KG1 (cell line): ENCODE measurements at places on chromosomes 2 and 18.

DNA sequence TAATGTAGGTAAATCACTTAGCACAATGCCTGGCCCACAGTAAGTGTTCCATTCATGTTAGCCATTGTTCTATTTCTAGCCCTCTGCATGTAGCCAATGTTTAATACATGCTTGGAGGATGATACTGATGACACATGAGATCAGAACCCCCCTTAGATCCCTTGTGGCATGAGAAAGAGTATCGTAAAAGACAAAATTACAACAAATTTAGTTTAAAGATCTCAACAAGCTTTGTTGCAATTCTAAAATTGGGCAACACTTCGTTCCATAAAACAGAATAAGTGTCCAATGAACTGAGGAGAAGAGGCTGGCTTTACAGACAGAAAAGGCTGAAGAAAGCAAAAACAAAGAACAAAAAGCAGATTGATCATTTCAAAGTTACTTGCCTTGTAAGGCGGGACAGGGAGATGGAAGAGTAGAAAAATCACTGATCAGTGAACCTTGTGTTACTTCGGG is 148.7 kb upstream of the SLC1A4 start:
- DNase-seq, result no peak

- no peak for DNase-seq
These were observed 1094.7 kb downstream of the BCL11A start for GRCh38 chr2:59458800-59459199.

- no peak for DNase-seq
These were observed 23.3 kb downstream of the ERCC3 start for GRCh38 chr2:127270663-127271062.

GRCh38 chr2:138359532-138359931 is 142.0 kb upstream of the SPOPL start:
- DNase-seq, result no peak
